ENCODE measurements at places on chromosomes 5 and 9.

DNA sequence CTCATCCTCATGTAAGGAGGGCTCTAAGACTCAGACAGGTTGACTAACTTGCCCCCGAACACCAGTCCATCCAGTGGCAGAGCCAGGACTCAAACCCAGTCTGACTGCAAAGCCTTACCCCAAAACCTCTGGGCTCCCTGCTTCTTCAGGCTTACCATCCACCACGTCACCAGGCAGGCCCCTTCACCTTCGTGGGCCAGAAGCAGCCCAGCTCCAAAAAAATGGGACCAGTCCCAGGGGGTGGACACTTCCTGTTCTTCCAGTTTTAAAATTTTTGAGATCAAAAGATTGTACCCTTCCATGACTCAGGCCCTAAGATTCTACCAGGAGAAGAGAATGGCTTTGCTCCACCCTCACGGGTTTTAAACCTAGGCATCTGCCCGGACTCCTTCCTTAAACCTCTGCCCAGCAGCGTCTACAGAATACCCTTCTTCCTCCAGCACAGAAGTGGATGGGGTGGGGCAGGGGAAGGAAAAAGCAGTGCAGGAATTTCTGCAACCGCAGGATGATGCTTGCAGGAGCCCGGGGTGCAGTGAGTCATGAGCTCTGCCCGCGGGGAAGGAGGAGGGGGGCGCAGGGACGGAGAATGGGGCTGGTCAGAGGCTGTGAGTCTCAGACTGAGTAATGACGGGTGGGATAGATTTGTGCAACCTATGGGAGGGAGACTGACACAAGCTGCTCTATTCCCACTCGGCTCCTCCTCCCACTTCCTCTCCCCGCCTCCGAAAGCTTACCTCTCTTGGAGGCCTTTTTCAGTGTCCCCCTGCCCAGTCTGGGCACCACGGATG lies 50.4 kb upstream of the STXBP1 start:
- no peak for DNase-seq

DNA sequence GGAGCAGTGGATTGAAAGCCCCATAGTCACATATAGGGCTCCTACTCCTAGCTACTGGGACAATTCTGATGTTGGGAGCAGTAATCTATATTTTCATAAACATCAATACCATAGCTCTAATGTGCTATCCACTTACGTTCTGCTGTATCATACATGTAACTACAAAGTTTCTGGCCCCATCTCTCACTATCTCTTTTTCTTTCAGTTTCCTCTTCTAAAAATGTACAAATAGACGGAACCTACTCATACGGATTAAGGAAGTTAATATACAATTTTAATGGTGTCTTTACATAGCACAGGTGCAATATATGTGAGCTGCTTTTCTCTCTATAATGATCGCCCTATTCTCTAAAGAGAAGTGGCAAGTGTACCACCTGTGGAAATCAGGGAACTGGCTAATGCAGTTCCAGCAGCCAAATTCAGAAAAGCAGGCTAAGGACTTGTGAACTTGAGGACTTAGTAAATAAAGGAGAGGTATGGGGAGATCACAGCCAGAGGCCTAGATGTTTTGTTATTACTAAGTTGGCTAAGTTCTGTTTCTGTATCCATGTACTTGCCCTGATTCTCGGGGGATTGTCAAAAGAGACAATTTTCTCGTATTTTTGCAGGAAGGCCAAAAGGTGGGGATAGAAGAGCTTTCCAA lies 1021.9 kb downstream of the CDH12 start:
- DNase-seq = no peak

- DNase-seq = no peak
These were observed 11.3 kb downstream of the TLR4 start for GRCh38 chr9:117715411-117715989.

DNA sequence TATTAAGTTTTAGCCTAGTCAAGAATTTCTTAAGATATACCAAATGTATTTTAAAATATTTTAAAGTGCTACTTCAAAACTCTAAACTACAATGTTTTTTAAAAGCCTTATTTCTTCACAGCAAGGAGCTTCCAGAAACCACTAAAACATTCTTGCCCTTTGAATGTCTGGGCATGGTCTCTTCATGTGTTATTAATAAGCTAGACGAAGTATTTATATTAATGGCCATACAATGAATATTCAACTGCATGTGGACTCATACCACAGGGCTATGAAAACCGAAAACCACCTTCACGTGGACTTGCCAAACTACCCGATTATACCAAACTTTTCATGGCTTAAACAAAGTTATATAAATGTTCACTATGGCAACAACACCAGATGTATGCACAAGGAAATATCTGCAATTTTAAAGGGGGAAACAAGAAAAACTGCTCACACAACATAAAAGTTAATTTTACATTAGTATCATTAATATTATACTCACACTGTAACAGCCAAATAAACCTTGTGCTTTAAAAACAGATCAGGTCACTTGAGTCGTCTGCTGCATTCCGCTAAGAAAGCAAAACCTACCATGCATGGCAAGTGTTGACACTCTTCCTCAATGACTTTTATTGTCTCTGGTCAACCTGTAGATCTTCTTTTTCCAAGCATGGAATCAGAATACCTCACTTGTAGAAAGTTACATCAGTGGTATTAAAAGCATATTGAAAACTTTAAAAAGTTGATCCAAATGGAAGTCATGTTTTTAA lies 246.3 kb downstream of the BNC2 start:
- DNase-seq = no peak

DNA sequence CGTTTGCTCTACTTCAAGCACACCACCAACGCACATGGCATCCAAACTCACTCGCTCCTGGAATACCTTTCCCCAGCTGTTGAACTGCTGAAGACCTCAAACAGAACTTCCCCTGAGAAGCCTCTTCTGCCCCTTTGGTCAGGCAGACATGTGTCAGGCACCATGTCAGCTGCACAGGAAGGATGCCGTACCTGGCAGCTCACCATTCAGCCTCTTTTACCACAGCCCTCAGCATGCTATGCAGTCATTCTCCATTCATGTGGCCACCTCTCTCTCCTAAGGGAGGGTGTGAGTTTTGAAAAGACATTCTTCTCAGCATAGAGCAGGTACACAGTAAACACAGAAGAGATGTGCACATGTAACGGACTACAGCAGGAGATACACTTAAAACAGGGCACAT lies 14.2 kb downstream of the IL4 start:
- DNase-seq = no peak

DNA sequence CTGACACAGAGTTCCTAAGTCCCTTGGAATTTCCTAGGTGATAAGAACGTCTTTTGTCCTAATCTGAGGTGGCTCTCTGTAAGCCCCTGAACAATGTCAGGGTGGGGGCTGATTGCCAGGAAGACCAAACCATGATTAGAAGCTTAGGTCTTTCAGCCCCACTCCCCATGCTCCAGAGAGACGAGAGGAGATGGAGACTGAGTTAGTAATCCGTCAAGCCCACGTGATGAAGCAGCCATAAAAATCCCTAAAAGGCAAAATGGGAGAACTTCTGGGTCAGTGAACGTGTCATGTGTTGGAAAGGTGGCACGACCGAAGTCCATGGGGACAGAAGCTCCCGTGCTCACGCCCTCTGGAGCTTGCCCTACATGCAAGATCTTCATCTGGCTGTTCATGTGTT lies 85.6 kb downstream of the RAD23B start:
- DNase-seq = no peak

DNA sequence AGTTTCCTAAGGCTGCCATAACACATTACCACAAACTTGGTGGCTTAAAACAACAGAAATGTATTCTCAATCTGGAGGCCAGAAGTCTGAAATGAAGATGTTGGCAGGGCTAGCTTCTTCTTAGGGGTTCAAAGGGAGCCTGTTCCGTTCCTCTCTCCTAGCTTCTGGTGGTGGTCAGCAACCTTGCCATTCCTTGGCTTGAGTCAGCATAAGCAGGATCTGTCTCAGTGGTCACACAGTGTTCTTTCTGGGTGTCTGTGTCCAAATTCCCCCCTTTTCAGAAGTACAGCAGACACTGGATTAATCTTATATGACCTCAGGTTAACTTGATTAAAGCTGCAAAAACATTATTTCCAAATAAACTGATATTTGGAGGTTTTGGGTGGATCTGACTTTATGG lies 2.1 kb upstream of the OSMR start:
- DNase-seq = no peak

GRCh38 chr5:81898403-81898802 lies 73.4 kb upstream of the ATG10 start:
- no peak for DNase-seq

- no peak for DNase-seq
These were observed 491.9 kb downstream of the CDH18 start for GRCh38 chr5:19496056-19496455.

- no peak for DNase-seq
These were observed 86.1 kb downstream of the FGF18 start for GRCh38 chr5:171505473-171506043.

DNA sequence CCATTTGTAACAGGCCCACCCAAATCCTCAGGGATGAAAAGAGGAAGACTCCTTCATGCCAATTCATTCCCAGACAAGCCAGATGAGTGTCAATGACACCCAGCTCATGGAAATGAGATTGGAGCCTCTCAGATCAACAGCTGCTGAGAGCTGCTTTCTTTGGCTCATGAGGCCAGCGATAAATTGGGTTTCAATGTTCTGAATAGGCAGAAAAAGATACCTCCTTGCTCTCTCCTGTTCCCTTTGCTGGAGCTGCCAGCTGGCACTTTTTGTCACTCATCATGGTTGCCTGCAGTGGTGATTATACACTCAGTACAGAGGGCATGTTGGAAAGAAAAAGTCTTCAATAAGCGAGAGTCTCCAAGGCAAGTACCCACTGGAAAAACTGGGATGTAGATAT lies 47.1 kb downstream of the SH3RF2 start:
- DNase-seq = no peak

- DNase-seq = no peak
These were observed 39.6 kb upstream of the FCN1 start for GRCh38 chr9:134957165-134957944.

GRCh38 chr5:137822984-137823383 lies 44.7 kb upstream of the MYOT start:
- DNase-seq = no peak

DNA sequence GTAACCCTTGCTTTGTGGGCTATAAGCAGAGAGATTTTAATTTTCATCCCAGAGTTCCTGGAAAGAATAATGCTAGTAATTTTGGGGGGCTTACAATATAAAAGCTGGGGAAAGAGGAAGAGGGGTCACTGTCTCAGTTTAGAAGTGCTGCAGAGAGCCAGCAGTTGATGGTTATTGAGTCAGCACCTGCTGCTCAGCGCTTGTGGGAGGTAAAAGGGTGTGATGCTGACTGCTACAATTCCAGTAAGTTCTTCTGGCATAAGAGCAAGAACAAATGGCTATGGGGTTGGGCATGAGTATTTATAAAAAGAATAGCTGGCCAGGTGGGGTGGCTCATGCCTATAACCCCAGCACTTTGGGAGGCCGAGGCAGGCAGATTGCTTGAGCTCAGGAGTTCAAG lies 88.5 kb downstream of the MAST4 start:
- no peak for DNase-seq

GRCh38 chr5:112142769-112143270 lies 276.3 kb downstream of the EPB41L4A start:
- DNase-seq = no peak

- DNase-seq = no peak
These were observed 727.2 kb upstream of the WWC1 start for GRCh38 chr5:167564275-167564674.

DNA sequence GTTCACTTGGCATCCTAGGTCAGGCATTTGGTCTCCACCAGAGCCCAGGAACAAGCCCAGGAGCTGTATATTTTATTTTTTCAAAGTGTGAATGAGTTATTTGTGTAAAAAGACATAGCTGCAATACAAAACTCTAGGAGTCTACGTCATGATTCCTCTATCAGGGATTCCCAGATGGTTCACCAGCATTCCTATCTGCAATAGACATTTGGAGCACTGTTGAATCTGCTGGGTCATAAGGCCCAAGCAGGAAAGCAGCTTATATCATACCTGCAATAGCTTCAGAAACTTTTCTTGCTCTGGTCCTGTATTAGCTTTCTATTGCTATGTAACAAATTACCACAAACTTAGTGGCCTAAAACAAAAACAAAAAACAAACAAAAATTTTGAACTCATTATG lies 16.7 kb upstream of the DELE1 start:
- DNase-seq = no peak

DNA sequence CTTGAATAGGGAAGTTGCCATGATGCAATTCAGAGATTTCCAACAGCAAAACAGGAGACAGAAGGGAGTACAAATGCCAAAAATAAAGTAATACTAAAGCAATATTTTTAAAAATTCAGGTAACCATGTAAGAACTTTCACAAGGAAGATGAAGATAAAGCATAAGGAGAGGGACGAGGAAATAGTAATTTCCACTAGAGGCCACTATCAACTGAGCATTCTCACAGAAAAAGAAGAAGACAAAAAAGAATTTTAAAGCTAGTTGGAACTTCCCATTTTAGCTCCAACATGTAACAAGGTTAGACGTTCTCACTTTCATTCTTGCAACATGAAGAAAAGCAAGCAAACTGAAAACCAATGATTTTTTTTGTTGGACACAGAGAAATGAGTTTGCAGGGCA lies 779.9 kb upstream of the CDH6 start:
- DNase-seq = no peak

GRCh38 chr5:138946831-138947560 lies 71.9 kb upstream of the LRRTM2 start:
- no peak for DNase-seq

GRCh38 chr9:78707080-78707479 lies 410.2 kb downstream of the PSAT1 start:
- no peak for DNase-seq

DNA sequence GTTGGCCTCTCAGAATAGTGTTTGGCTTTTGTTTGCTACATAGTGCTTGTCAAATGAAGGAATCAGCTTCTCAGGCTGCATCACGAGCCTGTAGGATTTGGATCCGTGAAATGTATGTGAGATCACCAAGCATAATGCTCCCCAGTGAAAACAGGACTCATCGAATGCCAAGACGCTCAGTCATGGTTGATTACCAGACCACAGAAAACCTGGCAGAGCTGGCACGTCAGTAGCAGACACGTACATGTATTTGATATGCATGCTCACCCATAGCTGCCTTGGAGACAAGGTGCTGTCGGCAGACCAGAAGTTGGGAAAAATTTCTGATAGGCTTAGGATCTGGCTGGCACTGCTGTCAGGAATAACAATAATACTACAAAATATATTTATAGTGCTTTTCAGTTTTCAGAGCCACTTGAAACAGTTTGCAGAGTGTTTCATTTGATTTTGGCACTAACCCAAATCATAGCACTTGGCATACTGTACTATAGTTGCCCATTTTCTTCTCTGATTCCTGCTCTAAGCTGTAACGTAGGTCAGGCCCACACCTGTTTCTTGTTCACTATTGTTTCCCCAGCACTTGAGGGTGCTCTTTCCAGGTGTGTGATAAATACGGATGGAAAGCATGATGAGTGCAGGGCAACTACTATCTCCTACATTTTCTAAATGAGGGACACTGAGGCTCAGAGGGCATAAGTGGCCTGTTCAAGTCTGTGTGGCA lies 226.1 kb downstream of the NR3C1 start:
- no peak for DNase-seq
